Stimulated activated CD8-positive, alpha-beta memory T cell treated with anti-CD3 and anti-CD28 coated beads, Interleukin-12 subunit alpha, Interleukin-12 subunit beta, amount 100 ng/mL, for 4 hours (primary cell): ENCODE measurements at places on chromosomes 5 and 9.

- no peak for DNase-seq
Observed at GRCh38 chr9:107046692-107047091, 183.7 kb downstream of the ZNF462 start.

GRCh38 chr9:87271696-87272477, 225.8 kb upstream of the DAPK1 start:
- DNase-seq: no peak

DNA sequence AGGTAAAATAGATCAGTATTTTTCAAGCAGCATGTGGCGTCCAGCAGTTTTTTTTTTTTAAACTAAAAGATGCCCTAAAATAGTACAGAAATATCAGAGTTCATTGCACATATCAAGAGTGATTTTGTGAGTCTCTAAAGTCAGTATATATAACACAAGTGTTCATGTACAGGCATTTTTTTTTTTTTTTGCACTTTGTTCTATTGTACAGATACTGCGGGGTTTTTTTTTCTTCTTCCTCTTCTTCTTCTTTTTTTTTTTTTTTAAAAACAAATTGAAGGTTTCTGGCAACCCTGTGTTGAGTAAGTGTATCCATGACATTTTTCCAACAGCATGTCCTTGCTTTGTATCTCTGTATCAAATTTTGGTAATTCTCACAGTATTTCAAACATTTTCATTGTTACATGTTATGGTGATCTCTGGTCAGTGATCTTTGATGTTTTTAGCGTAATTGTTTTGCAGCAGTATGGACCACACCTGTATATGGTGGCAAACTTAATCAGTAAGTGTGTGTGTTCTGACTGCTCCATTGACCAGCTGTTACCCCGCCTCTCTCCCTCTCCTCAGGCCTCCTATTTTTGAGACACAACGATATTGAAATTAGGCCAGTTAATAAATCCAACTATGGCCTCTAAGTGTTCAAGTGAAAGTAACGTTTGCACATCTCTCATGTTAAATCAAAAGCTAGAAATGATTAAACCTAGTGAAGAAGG, 76.8 kb downstream of the TRIO start:
- no peak for DNase-seq

- DNase-seq: no peak
Observed at GRCh38 chr5:9062873-9063272, 483.0 kb downstream of the SEMA5A start.

- DNase-seq: no peak
Observed at GRCh38 chr9:35000535-35001284, 11.2 kb downstream of the DNAJB5 start.

- DNase-seq: no peak
Observed at GRCh38 chr9:114084282-114085073, 6.4 kb upstream of the AMBP start.

DNA sequence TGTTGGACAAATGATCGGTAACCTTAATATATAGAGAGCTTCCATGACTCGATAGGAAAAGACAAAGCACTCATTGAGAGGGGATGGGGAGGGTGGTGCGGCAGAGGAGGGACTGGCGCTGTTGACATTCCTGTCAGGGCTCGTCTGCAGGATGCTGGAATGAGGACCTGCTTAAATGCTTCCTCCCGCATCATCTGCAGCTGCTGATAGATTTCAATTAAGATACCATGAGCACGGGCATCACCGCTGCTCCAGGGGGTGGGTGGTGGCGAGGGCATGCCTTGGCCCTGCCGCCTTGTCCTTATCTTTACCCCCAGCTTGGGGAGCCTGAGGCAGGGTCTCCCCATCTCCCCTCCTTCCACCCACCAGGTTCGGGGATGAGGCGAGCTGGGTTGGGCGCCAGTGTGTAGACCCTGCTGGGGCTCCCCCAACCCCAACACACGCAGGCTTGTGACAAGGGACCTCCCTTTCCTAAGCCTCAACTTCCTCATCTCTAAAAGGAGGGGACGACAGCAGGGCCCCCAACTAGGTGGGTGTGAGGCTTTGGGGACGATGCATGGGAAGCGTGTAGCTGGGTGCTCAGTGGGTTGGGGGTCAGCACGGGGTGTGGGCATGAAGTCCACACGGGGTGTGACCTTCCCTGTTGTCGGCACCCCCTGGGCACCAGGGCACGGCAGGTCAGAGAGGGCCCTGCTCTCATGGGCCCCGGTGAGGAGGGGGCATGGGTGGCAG, 11.7 kb upstream of the QRFP start:
- no peak for DNase-seq

GRCh38 chr9:10875752-10876151, 262.9 kb upstream of the PTPRD start:
- DNase-seq: no peak

DNA sequence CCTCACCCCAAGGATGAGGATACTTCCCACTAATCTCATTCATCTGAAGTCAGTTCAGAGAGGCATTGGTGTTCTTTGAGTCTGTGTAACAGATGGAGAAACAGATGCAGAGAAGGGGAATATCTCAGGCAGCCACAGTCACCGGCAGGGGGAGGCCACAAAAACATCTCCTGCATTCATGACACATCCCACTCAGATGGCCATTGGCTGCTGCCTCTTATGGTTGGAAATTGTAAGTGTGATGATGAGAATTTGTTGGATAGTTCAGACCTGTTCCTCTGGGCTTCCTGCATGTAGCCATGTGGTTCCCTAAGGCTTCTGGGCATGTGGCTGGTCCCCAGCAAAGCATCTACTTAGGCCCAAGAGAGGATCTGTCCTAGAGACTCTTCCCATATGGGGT, 45.9 kb upstream of the GABRP start:
- no peak for DNase-seq

- no peak for DNase-seq
Observed at GRCh38 chr5:158451203-158451992, 592.5 kb upstream of the CLINT1 start.

- no peak for DNase-seq
Observed at GRCh38 chr9:126240835-126241234, 85.8 kb upstream of the MVB12B start.

- no peak for DNase-seq
Observed at GRCh38 chr5:137264573-137264972, 234.6 kb downstream of the SPOCK1 start.

- no peak for DNase-seq
Observed at GRCh38 chr5:180170810-180171567, 38.0 kb downstream of the RASGEF1C start.

- DNase-seq: no peak
Observed at GRCh38 chr9:132412089-132412488, 2.1 kb downstream of the CFAP77 start.

GRCh38 chr5:66675406-66675805, 79.2 kb downstream of the MAST4 start:
- no peak for DNase-seq

DNA sequence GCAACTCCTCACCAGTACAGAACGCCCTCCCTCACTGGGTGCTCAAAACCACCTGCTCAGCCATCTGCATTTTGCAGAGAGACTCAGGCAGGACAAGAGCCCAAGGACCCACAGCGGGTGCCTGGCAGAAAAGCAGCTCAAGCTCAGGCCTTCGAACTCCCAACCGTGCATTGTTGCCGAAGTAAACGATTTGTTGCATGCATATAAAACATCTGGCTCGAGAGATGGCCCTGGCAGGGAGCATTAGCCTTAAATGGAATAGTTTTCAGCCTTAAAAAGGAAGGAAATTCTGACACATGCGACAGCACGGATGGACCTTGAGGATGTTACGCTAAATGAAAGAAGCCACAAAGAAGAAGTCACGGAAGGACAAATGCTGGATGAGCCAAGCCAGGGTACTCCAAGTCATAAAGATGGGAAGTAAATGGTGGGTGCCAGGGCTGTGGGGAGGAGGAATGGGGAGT, 160.4 kb upstream of the PHYKPL start:
- no peak for DNase-seq

GRCh38 chr5:39526914-39527477, 102.2 kb upstream of the DAB2 start:
- no peak for DNase-seq

- no peak for DNase-seq
Observed at GRCh38 chr9:78664370-78664769, 367.4 kb downstream of the PSAT1 start.

DNA sequence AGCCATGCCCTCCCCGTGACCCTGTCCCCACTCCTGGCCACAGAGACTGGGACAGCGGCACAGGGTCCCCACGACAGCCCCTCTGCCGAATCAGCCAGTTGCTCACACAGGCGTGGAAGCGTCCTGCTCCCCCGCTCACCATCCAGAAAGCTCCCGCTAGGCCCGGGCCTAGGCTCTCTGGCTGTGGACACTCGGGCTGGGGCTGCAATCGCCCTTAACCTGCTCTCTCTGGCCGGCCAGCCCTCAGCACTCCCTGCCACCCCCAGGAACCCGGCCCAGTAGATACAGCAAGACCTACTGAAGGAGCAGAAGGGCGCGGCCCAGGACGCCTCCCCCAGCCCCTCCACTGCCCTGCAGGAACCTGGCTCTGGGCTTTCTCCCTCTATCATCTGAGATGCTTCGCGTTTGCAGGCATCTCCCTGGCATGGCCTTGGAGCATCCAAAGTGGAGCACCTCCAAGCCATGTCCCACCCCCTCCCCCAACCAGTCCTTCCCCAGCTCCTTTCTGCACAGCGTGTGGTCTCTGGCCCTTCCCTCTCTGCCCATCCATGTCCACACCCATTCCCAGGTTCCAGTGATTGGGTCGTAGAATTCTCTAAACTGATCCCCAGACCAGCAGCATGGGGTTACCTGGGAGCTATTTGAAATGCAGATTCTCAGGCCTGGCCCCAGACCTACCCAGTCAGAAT, 113.7 kb upstream of the LMX1B start:
- DNase-seq: no peak

DNA sequence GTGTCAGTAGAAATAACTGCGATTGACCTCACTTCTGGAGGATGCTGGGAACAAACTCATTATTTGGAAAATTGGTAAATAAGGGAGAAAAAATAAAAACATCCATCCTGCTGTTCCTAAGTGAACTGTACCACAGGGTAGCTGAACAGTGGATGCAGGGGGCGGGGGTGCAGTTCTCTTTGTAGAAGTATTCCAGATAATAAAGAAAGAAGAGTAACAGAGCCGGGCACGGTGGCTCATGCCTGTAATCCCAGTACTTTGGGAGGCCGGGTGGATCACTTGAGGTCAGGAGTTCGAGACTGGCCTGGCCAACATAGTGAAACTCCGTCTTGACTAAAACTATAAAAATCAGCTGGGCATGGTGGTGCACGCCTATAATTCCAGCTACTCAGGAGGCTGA, 132.1 kb downstream of the COL23A1 start:
- DNase-seq: no peak

- DNase-seq: no peak
Observed at GRCh38 chr5:10652606-10653005, 88.7 kb downstream of the ANKRD33B start.

GRCh38 chr9:26974927-26975326, 18.7 kb downstream of the IFT74 start:
- DNase-seq: no peak

DNA sequence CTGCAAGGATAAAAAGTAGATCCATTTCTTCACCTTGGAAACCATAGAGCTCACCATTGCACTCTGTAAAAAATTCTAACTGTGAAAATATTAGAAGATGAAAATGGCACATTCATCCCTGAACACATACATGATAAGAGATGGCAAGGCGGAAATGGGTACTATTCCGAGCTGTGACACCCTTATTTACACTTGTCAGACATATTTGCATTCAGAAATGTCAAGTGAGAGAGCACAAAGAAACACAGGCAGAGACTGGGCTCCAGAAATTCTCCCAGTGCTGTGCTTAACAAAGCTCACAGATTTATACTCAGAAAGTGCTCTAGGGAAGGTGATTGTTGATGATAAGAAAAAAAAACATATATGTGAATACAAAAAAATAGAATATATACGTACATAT, 170.3 kb upstream of the PUM3 start:
- DNase-seq: no peak

DNA sequence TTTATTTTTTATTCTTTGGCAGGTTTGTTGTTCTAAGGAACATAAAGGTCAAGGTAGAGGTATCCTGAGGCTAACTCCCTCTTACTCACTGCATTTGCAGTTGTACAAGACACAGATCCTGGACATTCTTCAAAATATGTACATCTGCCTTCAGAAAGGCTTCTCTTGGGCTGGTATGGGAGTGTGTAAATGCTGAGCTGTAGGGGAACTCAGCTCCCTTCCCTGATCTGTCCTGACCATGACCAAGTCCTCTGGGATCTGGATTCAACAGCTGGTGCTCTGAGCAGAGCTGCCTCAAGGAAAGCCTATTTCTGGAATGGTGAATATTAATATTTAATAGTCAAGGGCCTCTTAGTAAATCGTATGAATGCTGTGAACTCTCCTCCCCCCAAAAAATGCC, 117.4 kb downstream of the PRKACG start:
- no peak for DNase-seq

DNA sequence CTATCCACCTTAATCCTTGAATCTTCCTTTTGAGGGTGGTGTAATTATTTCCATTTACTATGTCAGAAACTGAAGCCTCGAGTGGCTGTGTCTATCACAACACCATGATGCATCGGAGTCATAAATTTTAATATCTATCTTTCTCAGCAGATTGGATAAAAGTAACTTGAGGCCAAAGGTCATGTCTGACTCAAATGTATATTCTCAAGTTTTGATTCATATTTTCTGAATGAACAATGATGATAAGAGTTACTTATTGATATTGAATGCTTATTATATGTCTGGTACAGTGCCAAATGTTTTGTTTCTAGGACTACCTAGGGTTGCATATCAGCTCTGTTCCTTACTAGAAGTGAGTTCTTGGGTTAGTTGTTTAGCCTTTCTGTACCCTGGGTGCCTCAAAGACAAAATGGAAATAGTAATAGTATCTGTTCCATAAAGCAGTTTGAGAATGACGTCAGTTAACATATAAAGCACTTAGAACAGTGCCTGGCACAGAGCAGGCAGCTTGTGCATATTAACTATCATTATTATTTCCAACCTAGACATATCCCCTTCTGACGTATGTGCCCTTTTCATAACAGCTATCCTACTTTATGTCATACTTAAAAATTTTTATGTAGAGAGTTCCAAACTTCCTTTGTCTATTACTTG, 42.6 kb downstream of the PRDM6 start:
- no peak for DNase-seq

GRCh38 chr5:137098663-137099062, 400.5 kb downstream of the SPOCK1 start:
- DNase-seq: no peak

GRCh38 chr5:77012601-77013000, 17.6 kb upstream of the AGGF1 start:
- no peak for DNase-seq
